HFFc6 (cell line): ENCODE measurements at places on chromosomes 7 and 10.

DNA sequence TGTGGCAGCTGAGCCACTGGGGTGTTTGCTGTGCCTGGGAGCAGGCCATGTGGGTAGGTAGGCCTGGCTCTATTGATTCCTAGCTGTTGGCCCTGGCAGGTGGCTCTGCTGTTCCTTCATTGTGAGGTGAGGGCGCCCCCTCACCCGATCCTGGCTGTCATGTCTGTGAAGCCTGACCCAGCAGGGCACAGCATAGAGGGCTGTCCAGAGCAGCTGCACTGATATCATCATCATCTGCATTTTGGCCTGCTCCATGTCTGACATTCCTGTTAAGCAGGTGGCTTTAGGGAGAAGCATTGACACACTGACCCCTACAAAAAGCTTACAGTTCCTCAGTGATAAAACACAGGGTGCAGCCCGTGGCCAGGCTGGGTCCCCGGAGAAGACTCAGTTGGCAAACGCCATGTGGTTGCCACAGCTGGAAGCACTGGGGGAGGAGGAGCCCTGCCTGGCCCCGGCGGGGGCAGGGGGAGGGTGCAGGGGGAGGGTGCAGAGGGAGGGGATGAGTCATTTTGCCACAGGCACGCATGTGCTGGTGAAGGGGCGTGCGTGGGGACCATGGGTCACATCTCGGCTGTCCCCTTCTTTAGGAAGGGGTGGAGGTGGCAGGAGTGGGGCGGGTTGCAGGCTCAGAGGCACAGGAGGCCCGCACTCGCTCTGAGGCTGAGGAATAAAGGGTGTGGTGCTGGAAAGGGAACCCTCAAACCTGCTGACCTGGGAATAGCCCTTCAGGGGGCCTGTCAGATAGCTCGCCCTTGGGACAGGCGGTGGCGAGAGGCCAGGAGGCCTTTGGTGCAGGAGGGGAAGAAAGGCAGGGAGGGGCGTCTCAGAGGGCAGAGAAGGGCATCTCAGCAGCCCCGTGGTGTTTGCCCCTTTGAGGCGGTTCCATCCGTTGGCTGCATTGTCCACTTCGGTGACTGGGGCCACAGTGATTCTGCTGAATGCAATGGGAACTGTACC lies 31.6 kb downstream of the IKZF1 start:
- no peaks in the 10 kb centered on the region for H3K36me3 ChIP-seq
- H3K4me3 ChIP-seq = no peak overlapping the region
- H3K4me1 ChIP-seq = no peaks in the 10 kb centered on the region
- no peak overlapping the region for H3K27ac ChIP-seq
- H3K27me3 ChIP-seq = no peaks in the 10 kb centered on the region

DNA sequence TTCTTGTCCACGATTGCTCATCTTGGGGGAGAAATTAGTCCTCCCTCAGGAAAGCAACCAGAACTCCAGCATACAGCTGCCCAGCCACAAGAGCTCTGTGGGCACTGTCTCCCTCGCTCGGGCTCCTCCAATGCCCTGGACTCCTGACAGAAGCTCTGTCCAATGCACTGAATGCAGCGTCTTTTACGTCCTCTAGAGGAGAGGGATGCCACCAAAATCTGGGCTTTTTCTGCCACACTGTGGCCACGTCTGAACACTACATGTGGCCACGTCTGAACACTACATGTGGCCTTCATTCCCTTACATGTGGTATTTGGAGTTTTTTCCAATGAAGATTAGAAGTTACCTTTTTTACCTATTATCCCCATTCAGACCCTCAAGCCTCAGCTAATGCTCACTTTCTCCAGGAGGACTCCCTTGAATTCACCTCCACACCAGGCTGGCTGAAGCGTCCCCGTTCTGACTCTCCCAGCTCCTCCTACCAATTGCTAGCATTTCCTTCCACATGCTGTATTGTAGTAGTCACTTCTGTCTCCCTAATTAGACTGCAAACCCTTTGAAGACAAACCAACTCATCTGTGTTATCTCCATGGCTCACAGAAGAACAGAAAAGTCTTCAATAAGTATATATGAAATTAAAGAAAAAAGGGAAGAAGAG lies 134.3 kb upstream of the PDE1C start:
- H3K27me3 ChIP-seq = peaks cover 12% of the 10 kb centered on the region
- no peak overlapping the region for H3K27ac ChIP-seq
- no peaks in the 10 kb centered on the region for H3K4me1 ChIP-seq
- no peaks in the 10 kb centered on the region for H3K36me3 ChIP-seq

DNA sequence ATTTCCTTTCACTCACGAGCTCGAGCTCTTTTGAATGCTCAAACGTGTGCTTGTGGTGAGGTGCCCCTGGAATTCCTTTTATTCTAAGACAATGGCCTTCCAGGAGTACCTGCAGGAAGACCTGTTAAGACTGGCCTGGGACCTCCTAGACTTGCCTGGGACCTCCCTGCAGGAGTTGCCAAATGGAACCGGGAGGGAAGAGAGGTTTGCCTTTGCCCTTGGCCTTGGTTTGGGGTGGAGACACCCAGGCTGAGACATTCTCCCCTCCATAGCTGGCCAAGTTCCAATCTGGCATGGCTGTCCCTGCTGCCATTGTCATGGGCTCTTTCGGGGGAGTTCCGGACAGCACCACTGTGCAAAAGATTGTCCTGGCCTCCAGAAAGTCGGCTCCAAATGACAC lies 39.7 kb downstream of the DNAJB12 start:
- no peaks in the 10 kb centered on the region for H3K27me3 ChIP-seq
- H3K36me3 ChIP-seq = no peaks in the 10 kb centered on the region
- H3K27ac ChIP-seq = no peak overlapping the region
- no peak overlapping the region for H3K4me3 ChIP-seq
- peaks cover 37% of the 10 kb centered on the region for H3K4me1 ChIP-seq

GRCh38 chr7:106896231-106896630 lies 31.1 kb downstream of the PIK3CG start:
- no peak overlapping the region for H3K27ac ChIP-seq
- no peak for DNase-seq
- H3K4me3 ChIP-seq = no peak overlapping the region
- H3K36me3 ChIP-seq = no peaks in the 10 kb centered on the region
- peaks cover 8% of the 10 kb centered on the region for H3K27me3 ChIP-seq
- no peaks in the 10 kb centered on the region for H3K4me1 ChIP-seq

DNA sequence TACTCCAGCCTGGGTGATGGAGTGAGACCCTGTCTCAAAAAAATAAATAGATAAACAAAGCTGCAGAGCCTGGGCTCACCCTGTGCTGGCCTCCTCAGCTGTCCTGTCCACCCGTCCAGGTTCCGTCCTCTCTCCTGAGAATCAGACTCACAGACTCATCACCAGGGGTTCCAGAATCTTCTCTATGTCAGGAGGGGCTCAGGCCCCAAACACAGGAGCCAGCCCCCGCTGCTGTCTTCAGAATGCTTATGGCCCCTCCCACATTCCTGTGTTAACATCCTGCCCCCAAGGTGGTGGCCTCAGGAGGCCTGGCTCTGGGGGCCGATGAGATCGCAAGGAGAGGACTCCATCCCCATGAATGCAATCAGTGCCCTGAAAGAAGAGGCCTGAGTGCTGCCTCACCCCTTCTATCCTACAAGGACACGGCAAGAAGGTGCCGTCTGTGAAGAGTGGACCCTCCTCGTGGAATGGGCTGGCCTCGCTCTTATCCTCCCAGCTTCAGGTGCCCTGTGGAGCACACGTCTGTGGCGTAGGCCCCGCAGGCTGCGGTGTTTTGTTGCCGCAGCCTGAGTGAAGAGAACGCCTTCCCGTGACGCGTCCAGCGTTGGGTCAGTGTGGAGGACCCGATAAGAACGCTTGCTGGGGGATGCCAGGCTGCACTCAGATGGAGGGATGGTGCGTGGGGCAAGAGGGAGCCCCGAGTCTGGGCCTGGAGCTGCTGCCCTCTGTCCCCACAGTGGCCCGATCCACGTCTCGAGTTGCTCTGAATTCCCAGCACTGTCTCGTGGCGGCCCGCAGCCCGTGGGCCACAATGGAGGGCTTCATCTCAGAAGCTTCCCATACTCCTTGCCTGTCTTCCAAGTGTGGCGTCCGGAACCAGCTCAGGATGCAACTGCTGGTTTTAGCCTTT lies 77.1 kb downstream of the INPP5A start:
- no peak overlapping the region for H3K4me3 ChIP-seq
- no peak overlapping the region for H3K27ac ChIP-seq
- no peak for DNase-seq

GRCh38 chr10:29804025-29804852 lies 169.5 kb upstream of the SVIL start:
- DNase-seq = peak; percentile 82
- H3K27ac ChIP-seq = peak overlapping the region; percentile 92
- peaks cover 2% of the 10 kb centered on the region for H3K27me3 ChIP-seq
- peak overlapping the region; percentile 78 for H3K4me3 ChIP-seq

- H3K4me1 ChIP-seq = peaks cover 12% of the 10 kb centered on the region
- H3K27ac ChIP-seq = no peak overlapping the region
- no peak for DNase-seq
Measured at GRCh38 chr7:82051601-82052000, 281.8 kb upstream of the HGF start.

- H3K4me1 ChIP-seq = no peaks in the 10 kb centered on the region
- no peak overlapping the region for H3K4me3 ChIP-seq
- H3K27me3 ChIP-seq = peaks cover 60% of the 10 kb centered on the region
- DNase-seq = peak; percentile 72
Measured at GRCh38 chr10:49407552-49408137, 11.8 kb upstream of the DRGX start.

GRCh38 chr7:45181286-45181960 lies 23.8 kb downstream of the RAMP3 start:
- no peak overlapping the region for H3K4me3 ChIP-seq
- H3K36me3 ChIP-seq = no peaks in the 10 kb centered on the region
- H3K4me1 ChIP-seq = no peaks in the 10 kb centered on the region
- H3K27ac ChIP-seq = no peak overlapping the region
- H3K27me3 ChIP-seq = peaks cover 27% of the 10 kb centered on the region
- no peak for DNase-seq

- no peak overlapping the region for H3K27ac ChIP-seq
- no peak overlapping the region for H3K4me3 ChIP-seq
- H3K27me3 ChIP-seq = no peaks in the 10 kb centered on the region
- no peak for DNase-seq
Measured at GRCh38 chr10:54708021-54708420, 93.0 kb downstream of the PCDH15 start.

- H3K4me3 ChIP-seq = peak overlapping the region; percentile 34
- H3K36me3 ChIP-seq = peaks cover 19% of the 10 kb centered on the region
- no peak for DNase-seq
- H3K27ac ChIP-seq = no peak overlapping the region; the same call in 1 of the 2 replicates
- H3K27me3 ChIP-seq = no peaks in the 10 kb centered on the region
Measured at GRCh38 chr10:73584737-73585136, 6.4 kb downstream of the USP54 start.

- DNase-seq = no peak
- no peak overlapping the region for H3K27ac ChIP-seq
- no peaks in the 10 kb centered on the region for H3K27me3 ChIP-seq
- H3K36me3 ChIP-seq = no peaks in the 10 kb centered on the region
- no peak overlapping the region for H3K4me3 ChIP-seq
Measured at GRCh38 chr7:78476851-78477405, 678.4 kb downstream of the PHTF2 start.

DNA sequence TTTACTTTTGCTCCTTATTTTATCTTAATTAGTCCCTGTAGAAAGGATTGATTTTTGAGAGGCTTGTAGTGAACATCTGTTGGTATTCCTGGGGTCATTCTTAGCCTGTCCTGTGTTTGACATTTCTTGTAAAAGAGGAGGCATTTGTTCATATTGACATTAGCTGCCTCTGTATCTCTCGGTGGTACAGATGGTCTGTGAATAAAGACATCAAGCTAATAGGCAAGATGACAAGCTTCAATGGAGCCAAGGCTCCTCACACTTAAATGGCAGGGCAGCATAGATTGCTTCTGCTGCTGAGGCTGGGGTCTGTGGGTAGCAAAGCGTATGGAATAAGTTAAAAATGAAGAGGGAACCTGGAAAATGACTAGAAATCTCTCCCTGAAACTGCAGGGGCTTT lies 687.6 kb downstream of the LRMDA start:
- peak overlapping the region; percentile 89 for H3K27ac ChIP-seq
- H3K27me3 ChIP-seq = no peaks in the 10 kb centered on the region; the same call in 1 of the 2 replicates
- no peak for DNase-seq
- H3K4me1 ChIP-seq = peaks cover 76% of the 10 kb centered on the region
- H3K4me3 ChIP-seq = peak overlapping the region; percentile 36
- peaks cover 5% of the 10 kb centered on the region; the same call in 1 of the 2 replicates for H3K36me3 ChIP-seq

DNA sequence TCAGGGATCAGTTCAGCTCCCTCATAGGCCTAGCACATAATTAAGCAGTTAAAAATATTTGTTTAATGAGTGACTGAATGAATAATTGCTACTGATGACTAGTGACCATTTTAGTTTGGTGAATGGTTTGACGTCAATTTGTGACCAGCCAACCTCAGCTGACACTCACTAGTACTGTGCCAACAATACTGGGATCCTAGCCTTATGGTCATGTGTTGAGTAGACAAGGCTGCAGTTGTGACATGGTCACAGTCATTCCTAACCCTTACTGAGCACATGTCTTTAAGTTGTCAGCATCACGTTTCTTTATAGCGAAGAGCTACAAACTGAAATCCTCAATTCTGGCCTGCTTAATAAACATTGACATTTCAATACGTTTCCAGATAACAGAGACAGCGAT lies 86.9 kb upstream of the SLC26A5 start:
- H3K4me3 ChIP-seq = no peak overlapping the region
- no peaks in the 10 kb centered on the region for H3K4me1 ChIP-seq
- DNase-seq = no peak
- no peak overlapping the region for H3K27ac ChIP-seq

DNA sequence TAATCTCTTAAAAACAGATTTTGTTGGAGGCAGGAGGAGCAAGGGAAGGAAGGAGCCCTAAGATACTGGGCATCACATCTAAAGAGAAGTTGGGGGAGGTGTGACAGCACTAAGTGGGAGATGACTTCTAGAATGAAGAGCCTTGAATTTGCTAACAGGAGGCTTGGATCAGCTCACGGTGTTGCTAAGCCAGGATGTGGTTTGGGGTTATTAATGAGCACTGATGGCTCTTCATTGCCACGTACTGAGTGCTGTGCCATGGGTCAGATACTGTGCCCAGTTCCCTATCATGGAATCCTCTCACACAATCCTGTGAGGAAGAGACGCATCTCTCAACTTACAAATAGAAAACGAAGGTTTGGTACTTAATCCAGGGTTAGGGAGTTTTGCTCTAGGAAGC lies 78.5 kb downstream of the C7orf25 start:
- H3K27ac ChIP-seq = no peak overlapping the region
- H3K4me1 ChIP-seq = peaks cover 16% of the 10 kb centered on the region
- no peaks in the 10 kb centered on the region for H3K36me3 ChIP-seq
